ENCODE measurements at places on chromosomes 3 and 15.

- DNase-seq: no peak
Observed at GRCh38 chr3:180267202-180267843, 230.6 kb upstream of the PEX5L start.

- no peak for DNase-seq
Observed at GRCh38 chr3:172218350-172219323, 179.3 kb downstream of the FNDC3B start.

DNA sequence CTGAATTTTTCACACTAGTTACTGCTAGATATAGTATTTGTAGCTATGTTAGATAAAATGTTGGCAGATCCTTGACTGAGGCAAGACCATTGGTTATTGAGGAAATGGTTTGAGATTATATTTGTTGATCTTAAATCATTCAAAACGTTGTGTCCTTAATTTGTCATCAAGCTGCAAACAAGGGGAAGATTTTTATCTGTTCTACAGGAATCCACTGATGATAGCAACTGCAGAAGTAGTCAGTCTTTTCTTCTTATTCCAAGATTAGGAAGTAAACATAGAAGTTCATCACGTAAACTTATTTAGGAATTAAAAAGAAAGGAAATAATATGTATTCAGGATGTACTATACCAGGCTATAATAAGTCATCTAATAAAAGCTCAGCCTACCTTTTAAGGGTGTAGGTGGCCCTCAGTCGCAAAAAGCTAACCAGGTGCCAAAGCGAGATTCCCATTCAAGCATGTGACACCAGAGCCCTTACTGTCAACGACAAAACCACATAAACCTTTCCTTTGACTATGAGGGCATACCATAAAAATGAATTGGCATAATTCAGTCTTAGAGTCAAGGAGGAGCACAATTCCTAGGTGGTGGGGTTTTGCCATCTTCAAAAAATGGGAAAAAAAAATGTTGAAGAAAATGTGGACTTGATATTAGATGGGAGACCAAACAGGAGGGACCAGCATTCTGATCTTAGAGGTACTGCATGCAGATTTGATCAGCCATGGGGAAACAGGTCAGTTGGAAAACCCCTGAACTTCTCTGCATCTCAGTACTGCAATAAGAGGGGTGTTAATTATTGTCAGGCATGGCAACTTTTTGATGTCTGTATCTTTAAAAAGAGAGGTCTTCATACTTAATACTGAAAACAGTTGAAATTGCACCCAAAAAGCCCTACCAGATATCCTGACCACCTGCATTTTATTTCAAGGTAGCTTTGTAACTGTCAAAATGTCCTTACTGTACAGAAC is 212.5 kb upstream of the UBE2E1 start:
- no peak for DNase-seq

DNA sequence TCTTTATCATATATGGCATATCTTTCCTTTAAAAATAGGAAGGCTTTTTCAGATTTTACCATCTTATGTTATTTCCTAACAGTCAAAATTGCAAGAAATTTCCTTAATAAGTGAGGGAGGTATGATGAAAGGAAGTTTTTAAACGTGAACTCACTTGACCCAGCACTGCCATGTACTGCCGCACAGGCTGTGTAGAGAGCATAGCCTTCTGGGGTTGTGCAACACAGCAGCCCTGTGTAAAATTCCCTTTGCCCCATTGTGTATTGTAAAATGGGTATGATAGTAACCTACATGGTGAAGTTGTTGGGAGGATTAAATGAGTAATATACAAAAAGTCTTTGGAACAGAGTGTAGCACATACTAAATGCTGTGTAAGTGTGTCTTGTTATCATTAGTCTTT is 78.6 kb downstream of the PEX5L start:
- DNase-seq: no peak

- DNase-seq: no peak
Observed at GRCh38 chr15:39807791-39808190, 25.1 kb upstream of the FSIP1 start.

DNA sequence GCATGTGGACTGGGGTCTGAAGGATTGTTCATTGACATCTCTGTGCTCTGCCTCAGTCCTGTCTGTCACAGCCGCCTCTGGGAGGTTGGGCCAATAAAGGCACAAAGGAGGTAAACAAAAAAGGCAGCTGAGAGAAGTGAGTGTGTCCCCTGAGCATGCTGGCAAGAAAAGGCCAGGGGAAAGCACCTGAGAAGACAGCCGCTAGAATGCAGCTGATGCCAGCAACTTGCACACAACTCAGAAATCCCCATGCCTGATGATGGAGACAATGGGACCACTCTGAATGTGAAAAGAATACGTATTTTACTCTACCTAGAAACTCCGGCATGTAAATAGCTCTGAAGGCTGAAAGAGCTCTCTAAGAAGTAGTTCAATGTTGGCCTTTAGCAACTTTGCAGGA is 118.7 kb downstream of the KCNH8 start:
- DNase-seq: peak; percentile 57

- no peak for DNase-seq
Observed at GRCh38 chr15:89433686-89434085, 62.7 kb downstream of the RHCG start.

DNA sequence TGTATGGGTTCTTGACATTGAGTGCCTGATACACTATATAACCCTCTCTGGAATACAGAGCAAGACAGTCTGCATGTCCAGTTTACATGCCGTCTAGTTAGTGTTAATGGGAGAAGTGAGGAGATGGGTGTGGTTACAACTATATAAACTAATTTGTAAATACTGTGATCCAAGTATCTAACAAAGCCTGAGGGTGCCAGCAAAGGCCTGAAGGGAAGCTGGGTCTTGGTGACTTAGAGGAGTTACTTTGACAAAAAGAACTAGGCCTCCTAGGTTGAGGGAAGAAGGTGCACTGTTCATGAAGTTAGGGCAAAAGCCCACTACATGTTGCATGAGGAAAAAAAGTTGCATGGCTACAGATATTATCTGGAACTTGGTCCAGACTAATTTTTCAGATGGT is 2.3 kb downstream of the NSUN3 start:
- DNase-seq: no peak

DNA sequence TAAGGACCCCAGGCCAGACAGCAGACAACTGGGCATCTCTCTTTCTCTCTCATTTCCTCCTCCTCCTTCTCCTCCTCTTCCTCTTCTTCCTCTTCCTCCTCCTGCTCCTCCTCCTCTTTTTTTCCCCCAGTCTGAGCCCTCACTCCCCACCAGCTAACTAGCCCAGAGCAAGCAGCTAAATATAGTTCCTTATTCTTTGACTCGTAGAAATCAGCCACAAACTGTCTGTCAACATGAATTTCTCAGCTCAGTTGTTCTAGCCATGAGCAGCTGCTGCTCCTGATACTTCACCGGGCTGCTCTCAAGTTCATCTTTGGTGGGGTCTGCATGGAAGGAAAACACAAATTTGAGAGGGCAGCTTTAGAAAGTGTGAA is 19.2 kb upstream of the LOXL1 start:
- no peak for DNase-seq

DNA sequence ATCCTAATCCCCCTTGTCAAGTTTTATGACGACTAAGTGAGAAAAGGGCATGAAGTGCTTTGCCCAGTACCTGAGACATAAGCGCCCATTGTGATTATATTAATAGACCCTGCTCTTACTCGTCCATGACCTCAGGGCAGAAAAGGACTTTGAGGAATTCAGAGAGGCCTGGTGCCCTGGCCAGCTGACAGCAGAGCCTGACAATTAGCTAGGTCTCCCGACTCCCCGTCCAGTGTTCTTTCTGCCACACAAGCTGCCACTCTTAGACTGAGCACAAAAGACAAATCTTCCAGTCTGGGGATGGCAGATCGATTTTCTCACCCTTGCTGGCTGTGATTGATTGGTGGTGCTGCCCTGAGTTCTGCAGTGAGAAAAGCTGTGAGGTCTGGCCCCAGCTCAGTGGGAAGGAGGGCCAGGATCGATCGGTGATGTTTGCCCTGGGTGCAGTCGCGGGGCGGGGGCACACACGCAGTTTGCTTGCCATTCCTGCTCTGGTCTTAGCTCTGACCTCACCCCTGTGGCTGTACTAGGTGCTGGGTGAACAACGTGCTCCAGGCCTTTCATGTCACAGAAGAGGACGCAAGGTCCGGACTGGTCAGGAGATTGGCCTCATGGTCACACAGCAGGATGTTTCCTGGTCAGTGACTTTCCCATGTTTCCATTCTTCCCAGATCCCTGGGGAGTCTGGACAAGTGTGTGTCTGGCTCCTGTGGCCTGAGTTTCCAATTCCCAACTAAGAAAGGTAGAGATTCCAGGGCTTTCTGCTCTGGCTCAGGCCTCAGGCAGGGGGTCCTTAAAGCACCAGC is 67.4 kb upstream of the TLE3 start:
- DNase-seq: peak; percentile 76

DNA sequence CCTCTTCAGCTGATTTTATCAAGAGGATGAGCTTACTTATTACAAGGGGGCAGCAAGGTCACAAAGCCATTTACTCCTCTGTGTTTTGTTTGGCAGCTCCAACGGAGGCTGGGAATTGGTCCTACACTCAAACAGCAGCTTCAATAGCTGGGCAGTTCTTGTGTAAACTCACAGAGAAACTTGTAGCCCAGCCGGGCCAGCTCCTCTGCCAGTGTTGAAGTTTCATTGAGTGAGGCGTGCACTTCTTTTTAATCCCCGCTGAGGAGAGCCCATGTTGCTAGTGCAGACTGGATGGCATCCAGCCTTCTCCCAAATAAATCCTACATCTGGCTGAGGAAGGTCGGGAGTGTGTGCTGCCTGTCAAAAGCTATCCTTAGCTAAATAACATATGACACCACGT is 59.5 kb downstream of the BFSP2 start:
- peak; percentile 21 for DNase-seq

- peak; percentile 91 for DNase-seq
Observed at GRCh38 chr3:115512565-115513415, 110.5 kb upstream of the GAP43 start.

DNA sequence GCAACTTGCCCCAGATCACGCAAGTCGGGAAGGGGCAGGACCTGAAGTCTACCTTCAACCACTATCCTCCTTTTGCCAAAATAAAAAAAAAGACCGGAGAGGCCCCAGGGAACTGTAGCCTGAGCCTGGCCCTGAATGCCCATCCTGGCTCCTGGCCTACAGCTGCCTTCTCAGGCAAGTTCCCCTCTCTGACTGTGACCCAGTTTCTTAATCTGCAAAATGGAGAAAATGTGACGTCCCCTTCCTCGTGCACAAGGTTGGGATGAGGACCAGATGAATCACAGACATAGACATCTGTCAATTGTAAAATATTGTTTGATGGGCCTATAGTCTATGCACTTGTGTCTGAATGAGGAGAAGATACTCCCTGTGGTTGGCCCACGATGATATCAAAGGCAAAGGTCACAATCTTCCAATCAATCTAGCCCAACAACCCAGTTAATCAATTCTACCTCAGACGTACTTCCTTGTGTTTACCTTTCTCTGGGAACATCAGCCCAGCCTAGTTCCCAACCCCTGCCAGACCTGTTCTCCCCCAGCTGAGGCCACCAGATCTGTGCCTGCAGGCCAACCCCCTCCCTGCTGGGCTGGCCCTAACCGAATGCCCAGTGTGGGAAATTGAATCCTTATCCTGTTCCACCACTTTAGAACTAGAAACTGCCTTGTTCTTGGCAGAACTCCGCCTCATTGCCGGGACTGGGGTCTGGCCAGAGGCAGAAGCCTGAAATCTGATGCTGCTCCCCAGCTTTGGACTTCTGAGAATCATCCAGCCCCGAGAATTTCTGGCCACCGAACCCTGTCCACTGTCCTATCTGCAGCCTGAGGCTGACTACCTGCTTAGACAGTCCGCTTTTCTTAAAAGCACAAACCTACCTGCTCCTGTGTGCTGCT is 101.8 kb upstream of the LIPC start:
- no peak for DNase-seq

GRCh38 chr3:61897848-61898247 is 336.5 kb downstream of the PTPRG start:
- no peak for DNase-seq

DNA sequence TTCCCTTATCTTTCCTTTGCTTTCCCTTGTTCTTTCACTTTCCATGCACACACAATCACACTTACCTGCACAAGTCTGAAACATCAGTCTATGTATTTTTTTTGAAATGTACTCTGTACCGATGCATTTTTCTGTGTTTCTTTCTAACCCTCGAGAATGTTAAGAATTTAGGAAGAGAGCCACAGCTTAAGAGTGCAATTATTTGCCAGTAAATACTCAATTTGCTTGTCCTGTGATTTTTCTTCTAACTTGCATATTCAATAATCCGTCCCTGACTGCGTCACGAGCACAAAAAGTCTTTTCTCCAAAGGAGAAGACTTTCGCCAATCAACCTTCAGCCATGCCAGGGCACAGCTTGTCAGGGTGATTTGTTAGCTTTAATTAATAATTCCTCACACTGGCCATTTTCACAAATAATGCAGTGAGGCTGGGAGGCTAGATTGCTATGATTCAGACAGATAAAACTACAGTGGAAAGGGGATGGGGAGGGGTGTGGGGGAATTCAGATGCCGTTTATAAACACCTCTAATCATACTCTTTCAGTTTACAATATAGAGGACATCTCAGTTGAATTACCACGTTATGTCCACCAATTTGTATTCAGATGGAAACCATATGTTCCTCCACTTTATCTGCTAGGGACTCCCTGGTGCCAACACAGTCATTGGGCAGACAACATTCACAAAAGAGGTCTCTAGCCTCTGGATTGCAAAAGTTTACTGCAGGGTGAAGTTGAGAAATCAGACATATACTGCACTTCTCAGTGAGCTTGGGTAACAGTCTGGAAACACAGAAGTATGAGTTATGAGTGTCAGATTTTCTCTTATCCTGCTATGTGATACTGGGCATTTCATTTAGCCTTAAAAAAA is 388.0 kb downstream of the ZBTB20 start:
- no peak for DNase-seq

DNA sequence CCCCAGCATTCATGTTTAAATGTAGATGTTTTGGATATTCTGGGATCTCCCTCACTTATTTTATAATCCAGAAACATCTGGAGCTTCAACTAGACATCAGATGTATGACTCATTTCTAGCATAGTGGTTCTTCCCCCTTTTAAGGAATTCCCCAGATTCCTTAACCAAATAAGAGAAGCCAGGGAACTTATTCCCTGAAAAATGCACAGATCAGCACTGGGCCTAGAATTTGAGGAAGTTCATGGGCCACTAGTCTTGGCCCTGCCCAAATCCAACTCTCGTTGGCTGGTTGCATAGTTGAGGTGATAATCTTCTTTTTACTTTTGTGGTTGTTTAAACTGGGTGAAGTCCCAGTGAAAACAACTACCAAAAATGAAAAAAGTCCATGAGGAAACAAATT is 20.4 kb downstream of the RARRES1 start:
- DNase-seq: no peak

GRCh38 chr15:45402955-45403877 is 24.9 kb upstream of the GATM start:
- DNase-seq: peak; percentile 49

DNA sequence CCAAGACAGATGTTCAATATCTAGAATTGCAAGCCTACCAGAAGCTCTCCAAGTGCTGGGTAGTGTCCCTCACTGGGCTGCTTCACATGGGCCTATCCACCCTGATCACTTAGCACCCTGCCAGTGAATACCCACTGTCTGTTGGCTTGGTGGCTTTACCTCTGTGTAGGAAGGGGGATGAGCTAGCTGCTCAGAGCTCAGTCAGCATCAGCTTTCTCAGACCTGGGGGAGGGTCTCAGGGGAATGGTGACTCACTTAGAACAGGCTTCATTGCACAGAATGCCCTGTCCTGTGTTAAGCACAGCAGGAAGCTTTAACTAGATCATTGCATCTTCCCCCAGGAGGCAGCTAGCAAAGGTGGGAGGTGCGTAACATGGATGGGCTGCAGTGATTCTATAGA is 209.8 kb downstream of the PDCD6IP start:
- DNase-seq: peak; percentile 57

- DNase-seq: no peak
Observed at GRCh38 chr3:51343918-51344687, 41.0 kb upstream of the MANF start.

- no peak for DNase-seq
Observed at GRCh38 chr15:40812721-40813425, 5.6 kb upstream of the DNAJC17 start.
